ENCODE measurements at places on chromosomes 2 and 18.

DNA sequence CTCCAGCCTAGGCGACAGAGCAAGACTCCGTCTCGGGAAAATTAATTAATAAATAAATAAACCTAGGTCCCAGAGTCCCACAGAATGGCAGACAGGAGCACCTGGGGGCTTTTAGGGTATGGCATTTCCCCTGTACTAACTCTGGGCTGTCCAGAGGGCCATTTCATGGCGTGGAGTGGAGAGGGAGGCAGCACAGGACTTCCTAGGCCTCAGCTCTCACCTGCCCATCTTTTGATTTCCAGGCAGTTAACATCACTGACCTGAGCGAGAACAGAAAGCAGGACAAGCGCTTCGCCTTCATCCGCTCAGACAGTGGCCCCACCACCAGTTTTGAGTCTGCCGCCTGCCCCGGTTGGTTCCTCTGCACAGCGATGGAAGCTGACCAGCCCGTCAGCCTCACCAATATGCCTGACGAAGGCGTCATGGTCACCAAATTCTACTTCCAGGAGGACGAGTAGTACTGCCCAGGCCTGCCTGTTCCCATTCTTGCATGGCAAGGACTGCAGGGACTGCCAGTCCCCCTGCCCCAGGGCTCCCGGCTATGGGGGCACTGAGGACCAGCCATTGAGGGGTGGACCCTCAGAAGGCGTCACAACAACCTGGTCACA lies 5.1 kb downstream of the IL1RN start:
- DNase-seq, result no peak

GRCh38 chr2:157291018-157291417 lies 33.5 kb downstream of the GALNT5 start:
- DNase-seq, result no peak

GRCh38 chr2:229249536-229249935 lies 21.6 kb downstream of the PID1 start:
- no peak for DNase-seq

DNA sequence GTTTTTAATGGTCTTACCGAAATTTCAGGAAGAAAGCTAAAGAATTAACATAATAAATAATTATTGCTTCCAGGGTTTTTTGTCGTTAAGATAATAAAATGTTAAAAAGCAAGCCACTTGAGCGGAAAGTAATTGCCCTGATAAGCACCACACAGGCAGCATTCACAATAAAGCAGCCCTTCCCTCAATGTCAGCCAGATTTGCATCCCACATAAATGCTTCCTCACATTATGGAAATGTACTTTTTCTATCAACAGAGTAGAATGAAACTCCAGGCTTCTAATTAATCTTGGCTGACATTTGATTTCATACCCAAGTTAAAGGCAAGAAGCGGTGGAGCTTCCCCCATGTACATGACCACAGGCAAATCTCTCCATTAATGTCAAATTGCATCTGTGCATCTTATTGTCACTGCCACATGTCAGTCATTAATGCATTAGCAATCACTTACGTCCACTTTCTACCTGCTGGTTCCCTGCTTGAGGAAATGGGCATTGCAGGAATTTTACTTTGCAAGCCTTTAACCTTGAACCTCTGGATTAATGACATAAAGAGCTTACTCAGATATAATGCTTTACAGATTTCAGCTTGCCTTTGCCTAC lies 26.2 kb downstream of the PTPRM start:
- DNase-seq, result no peak

DNA sequence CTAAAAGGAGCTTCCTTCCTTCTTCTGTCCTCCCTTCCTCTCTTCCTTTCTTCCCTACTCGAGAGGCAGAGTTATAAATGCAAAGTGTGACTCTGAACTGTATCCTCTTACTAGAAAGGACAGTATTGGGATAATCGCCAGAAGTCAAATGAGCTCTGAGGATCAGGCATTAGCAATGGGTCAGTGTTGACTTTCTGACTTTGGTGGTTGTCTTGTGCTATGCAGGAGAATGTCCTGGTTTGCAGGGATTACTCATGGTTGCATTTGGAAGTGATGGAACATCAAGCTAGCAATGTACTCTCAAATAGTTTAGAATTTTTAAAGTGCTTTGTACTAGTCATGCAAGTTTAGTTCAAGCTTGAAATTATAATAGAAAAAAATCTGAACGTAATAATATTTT lies 115.6 kb downstream of the TXNL1 start:
- DNase-seq, result no peak

- no peak for DNase-seq
Measured at GRCh38 chr2:219561179-219562048, 9.9 kb downstream of the OBSL1 start.

GRCh38 chr2:4965556-4966320 lies 726.4 kb upstream of the SOX11 start:
- no peak for DNase-seq

DNA sequence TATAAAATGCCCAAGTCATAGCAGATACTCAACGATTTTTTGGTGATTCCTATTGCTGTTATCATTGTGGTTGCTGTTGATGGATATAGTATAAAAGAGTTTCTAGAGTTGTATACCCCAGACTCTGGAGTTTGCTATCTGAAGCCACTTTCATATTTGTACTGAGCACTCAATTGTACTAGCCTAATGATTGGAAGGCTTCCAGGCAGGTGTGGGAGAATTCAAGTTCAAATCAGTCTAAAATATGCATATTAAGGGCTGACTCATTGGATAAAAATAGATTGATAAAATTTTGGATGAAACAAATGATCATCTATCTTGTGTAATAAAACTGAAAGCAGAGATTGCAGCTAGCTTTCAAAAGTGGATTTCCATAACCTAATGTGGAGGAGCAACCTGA lies 122.9 kb downstream of the NEB start:
- DNase-seq, result no peak

- DNase-seq, result no peak
Measured at GRCh38 chr2:25302758-25303375, 38.9 kb downstream of the DNMT3A start.

GRCh38 chr2:14700753-14701152 lies 68.2 kb downstream of the LRATD1 start:
- no peak for DNase-seq

GRCh38 chr2:30185178-30185577 lies 38.4 kb downstream of the YPEL5 start:
- DNase-seq, result no peak

DNA sequence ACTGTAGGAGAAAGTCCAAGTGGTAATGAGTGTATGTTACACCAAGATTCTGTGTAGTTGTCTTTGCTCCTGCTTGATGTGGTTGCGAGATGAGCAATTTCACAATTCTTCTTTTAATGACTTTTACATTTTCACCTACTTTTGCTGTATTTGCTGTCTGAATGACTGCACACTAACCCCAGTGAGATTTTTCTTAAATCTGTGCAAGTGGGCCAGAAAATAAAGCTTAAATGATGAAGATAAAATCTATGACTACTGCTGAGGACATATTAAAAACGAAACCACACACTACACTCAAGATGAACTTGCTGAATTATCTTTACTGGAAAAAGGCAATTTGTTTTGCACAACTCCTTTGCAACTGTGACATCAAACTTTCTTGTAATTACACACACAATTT lies 4.1 kb downstream of the LDAH start:
- DNase-seq, result no peak

DNA sequence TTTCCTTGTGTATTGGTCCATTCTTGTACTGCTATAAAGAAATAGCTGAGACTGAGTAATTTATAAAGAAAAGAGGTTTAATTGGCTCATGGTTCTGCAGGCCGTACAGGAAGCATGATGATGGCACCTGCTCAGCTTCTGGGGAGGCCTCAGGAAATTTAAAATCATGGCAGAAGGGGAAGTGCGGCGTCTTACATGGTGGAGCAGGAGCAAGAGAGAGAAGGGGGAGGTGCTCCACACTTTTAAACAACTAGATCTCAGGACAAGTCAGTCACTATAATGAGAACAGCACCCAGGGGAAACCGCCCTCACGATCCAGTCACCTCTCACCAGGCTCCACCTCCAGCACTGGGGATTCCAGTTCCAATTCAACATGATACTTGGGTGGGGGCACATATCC lies 54.3 kb downstream of the MSH2 start:
- no peak for DNase-seq
